ENCODE measurements at places on chromosomes 2 and 18. TPM values are rescaled to one million over a fixed set of nuclear protein-coding genes. Genes with fewer than 3 reads are reported as not detected.

The DYNC2LI1 gene
- total RNA-seq = 21.0 TPM

The ALPG gene
- not detected for total RNA-seq

The POTEI gene
- not detected for total RNA-seq

The GRB14 gene
- total RNA-seq = 19.8 TPM

The ATP6V1C2 gene
- not detected for total RNA-seq

GRCh38 chr2:13115643-13116042 lies 398.9 kb downstream of the TRIB2 start:
- H3K4me1 ChIP-seq = no peaks in the 10 kb centered on the region
- no peaks in the 10 kb centered on the region for H3K27me3 ChIP-seq
- H3K4me3 ChIP-seq = no peak overlapping the region
- H3K27ac ChIP-seq = no peak overlapping the region

- H3K4me3 ChIP-seq = no peak overlapping the region
- H3K27me3 ChIP-seq = peaks cover 6% of the 10 kb centered on the region
- no peaks in the 10 kb centered on the region for H3K36me3 ChIP-seq
- H3K27ac ChIP-seq = no peak overlapping the region
These were observed 77.2 kb downstream of the NEURL3 start for GRCh38 chr2:96427917-96428316.

DNA sequence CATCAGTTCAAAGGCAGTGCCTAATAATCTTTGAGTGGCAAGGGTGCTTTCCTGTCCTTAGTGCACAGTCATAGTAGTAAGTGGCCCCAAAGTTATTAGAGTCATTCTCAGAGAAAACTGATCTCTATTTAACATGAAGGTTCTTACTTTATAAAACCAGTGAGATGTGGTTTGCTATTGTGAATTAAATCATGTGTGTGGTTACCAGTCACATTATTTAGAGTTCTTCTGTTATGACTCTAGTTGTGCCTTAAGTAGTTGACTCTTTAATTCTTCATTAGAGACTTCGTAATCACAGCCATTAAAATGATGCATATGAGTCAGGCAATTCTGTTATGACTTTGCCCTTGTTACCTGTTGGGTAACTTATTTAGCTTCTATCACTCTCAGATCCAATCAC lies 1392.9 kb upstream of the ACVR2A start:
- no peaks in the 10 kb centered on the region for H3K27me3 ChIP-seq
- no peaks in the 10 kb centered on the region for H3K36me3 ChIP-seq
- no peak overlapping the region for H3K4me3 ChIP-seq

GRCh38 chr18:27954226-27954625 lies 222.7 kb downstream of the CDH2 start:
- no peaks in the 10 kb centered on the region for H3K27me3 ChIP-seq
- DNase-seq = no peak
- H3K27ac ChIP-seq = no peak overlapping the region
- H3K4me1 ChIP-seq = no peaks in the 10 kb centered on the region
- H3K4me3 ChIP-seq = no peak overlapping the region

DNA sequence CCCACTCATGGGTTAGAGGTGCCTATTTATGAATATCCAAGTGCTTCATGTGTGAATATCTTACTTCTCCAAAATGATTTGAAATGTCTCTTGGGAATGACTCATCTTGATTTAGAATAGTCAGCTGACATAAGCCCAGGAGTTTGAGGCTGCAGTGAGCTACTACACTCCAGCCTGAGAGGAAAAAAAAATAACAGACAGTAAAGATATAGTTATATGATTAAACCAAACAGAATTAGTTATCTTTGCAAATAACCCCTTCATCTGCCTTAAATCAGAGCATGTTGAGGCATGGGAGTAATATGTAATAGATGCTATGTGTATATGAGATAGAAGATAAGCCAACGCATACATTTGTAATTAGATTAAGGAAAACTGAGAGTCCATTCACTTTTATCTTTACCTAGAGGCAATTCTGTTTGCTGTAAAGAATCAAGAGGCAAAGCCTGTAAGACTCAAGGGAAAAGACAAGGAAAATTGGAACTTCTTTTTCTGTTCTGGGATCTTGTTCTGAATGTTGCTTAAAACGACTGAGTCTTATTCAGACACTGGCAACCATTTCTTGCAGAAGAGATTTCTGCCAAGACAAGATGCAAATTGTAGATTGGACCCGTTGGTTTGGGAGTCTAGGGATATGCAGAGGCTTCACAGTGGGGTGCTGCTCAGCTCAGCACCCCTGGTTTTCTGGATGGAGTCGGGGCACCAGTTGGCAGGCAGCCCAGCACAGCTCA lies 104.4 kb downstream of the LIPG start:
- H3K27ac ChIP-seq = no peak overlapping the region
- H3K4me3 ChIP-seq = no peak overlapping the region

DNA sequence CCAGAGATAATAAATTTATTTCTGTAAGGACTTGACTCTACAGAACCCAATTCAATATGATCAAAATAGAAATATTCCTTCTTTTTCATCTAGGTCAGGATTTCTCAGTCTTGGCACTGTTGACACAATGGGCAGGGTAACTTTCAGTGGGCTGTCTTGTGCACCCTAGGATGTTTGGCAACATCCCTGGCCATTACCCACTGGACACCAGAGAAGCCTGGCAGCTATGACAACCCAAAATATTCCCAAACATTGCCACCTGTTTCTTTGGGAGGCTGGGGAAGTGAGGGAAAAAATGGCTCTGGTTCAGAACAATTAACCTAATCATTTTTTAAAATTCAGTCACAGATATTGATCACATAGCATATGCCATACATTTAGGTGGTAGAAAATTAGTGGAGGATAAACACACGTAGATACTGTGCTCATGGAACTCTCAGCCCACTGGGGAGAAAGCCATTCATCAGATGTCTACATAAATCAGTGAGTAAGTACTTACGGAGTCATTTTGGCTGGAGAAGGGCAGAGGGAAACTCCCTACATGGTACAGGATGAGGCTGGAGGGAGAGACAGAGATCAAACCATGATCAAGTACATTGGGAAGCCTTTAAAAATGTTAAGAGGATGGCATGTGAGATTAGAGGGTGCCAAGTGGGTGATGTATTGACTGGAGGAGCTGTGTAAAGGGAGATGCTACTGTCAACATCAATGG lies 718 bp upstream of the TNP1 start:
- no peaks in the 10 kb centered on the region for H3K27me3 ChIP-seq
- H3K4me1 ChIP-seq = no peaks in the 10 kb centered on the region
- H3K4me3 ChIP-seq = no peak overlapping the region
- no peak overlapping the region for H3K27ac ChIP-seq
- no peaks in the 10 kb centered on the region for H3K36me3 ChIP-seq
- DNase-seq = no peak

DNA sequence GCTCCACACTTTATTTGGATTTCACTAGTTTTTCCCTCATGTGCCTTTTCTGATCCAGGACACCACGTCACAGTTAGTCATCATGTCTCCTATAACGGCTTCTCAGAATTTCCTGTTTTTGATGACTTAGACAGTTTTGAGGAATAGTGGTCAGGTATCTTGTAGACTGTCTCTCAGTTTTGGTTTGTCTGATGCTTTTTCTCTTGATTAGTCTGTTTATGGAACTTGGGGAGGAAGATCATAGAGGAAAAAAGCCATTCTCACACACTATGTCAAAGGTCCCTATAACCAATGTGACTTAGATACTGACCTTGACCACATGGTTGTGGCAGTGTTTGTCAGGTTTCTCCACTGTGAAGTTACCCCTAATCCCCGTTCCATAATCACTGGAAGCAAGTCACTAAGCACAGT lies 89.0 kb downstream of the RAPH1 start:
- H3K4me3 ChIP-seq = no peak overlapping the region
- no peak overlapping the region for H3K27ac ChIP-seq

GRCh38 chr2:46026431-46026830 lies 270.8 kb upstream of the EPAS1 start:
- H3K27ac ChIP-seq = no peak overlapping the region
- no peaks in the 10 kb centered on the region for H3K27me3 ChIP-seq
- DNase-seq = no peak

DNA sequence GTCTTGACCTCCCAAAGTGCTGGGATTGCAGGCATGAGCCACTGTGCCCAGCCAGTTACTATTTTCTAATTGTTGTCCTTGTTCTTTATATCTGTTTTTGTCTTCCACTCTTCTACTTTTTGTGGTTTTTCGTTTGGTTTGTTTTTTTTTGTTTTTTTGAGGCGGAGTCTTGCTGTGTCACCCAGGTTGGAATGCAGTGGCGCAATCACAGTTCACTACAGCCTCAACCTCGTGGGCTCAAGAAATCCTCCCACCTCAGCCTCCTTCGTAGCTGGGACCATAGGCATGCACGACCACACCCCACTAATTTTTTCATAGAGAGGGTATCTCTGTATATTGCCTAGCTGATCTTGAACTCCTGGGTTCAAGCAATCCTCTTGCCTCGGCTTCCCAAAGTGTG lies 100.7 kb downstream of the EHBP1 start:
- no peaks in the 10 kb centered on the region for H3K36me3 ChIP-seq
- no peak overlapping the region for H3K27ac ChIP-seq
- no peak for DNase-seq

DNA sequence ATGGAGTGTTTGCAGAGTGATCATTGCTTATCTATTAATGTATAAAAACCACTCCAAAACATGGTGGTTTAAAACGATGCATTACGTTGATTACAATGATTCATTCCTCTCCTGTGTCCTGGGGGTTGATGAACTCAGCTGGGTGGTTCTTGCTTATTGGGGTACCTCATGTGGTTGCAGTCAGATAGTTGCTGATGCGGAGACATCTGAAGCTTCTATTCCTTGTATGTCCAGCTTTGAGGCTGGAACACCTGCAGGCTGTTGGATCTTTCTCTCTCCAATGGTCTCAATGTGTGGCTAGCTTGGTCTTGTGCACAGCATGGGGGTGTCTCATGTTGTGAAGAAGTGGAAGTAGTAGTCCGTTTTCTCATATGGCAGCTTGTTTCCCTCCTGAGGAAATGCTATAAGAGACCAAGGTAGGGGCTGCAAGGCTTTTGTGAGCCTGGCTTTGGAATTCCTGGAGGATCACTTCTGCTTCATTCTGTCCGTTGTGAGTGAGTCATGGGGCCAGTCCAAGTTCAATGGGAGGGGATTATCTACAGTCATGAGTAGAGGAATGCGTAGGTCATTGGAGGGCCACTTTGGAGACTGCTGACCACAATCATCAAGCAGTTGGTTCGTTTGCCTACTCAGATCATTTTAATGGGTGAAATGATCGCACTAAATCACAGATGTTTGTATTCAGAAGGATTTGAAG lies 601.0 kb downstream of the SLC4A3 start:
- no peaks in the 10 kb centered on the region for H3K4me1 ChIP-seq
- H3K27ac ChIP-seq = no peak overlapping the region
- H3K36me3 ChIP-seq = no peaks in the 10 kb centered on the region
- no peak overlapping the region for H3K4me3 ChIP-seq

All from sigmoid colon (tissue), 7 donors.